ENCODE measurements at places on chromosomes 2 and 18.

DNA sequence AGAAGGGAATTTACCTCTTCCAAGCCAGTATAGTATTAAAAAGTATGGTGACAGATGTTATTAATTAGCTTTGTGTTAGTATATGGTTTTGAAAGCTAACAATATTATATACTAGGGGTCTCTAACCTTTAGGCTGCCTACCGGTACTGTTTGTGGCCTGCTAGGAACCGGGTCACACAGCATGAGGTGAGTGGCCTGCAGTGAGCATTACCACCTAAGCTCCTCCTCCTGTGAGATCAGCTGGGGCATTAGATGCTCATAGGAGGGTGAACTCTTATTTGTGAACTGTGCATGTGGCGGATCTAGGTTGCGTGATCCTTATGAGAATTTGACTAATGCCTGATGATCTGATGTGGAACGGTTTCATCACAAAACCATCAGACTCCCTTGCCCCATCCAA, 583.4 kb upstream of the CDH2 start:
- DNase-seq: no peak

DNA sequence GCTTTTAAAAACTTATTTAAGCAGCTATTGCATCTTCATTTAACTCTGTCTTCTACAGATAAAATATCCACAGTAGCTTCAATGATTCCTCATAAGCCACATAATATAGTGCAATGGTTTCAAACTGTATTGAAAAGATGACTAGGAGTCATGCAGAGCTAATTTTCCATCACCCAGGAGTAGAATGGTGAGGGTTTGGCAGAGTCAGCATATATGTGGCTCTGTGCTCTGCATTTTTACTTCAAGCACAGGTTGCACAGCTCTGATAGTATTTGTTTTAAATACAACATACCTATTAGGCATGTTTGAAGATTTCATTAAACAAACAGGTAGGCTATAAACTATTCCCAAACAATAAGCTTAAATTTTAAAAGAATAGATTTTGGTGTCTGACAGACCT, 731.9 kb upstream of the VRK2 start:
- no peak for DNase-seq

DNA sequence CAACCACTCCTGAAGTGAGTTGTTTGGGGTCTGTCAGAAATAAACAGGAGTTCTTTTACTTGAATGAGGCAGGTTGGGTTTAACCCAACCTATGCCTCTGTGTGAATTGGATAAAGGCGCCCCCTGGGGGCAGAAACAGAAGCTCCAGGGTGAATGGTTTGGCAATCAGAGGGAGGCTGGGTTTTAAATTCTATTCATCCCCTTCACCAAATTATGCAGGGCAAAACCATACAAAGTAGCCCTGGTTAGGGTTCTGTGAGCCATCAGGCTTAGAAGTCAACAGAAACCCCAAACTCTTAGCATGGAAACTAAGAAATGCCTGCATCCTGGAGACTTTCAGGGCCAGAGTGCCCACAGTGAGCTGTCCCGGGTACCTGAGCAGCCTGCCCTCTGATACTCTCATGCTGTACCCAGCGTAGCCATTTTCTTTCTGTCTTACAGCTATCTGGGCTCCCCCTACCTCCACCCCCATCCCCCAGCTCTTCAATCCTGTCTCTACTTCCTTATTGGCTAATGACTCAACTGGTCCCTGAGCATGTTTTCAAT, 241.5 kb downstream of the ICOS start:
- peak; percentile 74 for DNase-seq

DNA sequence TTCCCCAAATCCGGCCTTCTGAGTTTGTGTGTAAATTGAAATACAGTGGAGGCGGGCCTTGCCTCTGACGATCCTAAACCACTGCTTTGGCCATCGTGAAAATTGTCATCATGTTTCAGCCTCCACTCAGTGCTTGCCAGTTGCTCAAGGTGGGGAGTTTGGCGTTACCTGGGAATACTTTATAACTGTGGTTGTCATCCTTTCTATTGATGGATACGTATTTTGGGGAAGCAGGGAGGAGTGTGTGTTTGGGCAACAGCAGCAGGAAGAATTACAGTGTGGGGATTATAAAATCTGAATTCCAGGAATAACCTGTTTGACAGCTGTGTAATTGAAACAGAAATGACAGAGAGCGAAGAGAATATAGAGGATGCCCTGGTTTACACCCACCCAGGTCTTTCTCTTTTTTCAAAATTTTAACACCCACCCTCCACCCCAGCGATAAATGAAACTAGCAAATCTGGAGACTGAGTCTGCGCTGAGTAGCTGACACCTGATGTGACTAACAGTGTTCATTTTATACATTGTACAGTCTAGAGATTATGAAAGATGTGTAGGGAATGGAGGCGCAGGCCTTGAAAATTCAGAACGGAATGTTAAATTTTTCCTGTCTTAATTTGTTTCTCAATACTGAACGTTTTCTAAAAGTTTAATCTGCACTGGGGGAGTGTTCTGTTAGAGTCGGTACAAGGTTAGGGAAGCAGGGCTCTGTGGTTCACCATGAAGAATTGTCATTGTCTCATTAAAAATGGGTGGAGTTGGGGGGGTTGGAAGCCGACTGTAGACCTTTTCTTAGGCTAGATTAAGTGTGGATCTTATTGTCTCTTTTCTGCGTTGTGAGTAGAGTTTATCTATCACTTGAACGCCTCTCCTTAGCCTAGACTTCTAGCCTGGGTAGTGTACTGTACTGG, 1.6 kb downstream of the MAP4K4 start:
- no peak for DNase-seq

GRCh38 chr2:222882484-222882928, 21.7 kb downstream of the ACSL3 start:
- no peak for DNase-seq

- DNase-seq: peak; percentile 43
Observed at GRCh38 chr2:204072443-204073324, 136.1 kb downstream of the ICOS start.
